ENCODE measurements at places on chromosomes 4 and X.

DNA sequence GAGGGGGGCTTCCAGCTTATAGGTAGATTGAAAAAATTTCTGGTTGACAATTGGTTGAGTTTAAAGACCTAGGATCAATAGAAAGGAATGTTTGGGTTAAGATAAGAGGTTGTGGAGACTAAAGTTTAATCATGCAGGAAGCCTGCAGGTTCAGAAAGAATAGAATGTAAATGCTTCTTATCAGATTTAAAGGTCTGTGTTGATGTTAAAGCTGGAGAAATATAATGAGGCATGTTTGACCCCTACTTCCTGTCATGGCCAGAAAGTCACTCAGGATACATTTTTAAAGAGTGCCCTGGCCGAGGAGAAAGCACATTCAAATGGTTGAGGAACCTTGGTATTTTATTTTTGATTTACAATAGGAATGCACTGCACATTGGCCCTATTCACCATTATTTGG, 3.9 kb upstream of the RRAGB start:
- DNase-seq, result no peak

DNA sequence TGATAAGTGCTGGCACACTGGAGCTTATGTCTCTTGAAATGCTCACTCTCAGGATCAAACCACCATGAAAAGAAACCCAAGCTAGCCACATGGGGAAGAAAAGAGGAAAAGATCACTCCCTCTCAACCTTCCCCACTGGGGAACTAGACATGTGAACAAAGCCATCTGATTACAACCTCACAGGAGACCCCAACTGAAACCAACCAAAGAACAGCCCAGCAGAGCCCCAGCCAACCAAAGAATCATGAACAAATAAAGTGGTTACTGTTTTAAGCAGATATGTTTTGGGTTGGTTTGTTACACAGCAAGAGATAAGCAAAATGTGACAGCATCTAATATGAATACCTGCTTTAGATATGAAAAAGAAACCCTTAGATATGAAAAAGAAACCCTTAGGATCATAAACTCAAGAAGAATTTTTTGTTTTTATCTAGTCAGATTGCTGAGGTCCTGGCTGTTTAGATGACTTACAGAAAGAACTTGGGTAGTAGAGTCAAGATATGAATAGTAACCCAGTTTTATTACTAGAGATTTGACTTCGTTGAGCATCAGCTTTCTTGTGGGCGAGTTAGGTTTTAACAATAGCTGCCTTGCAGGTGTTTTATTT, 23.7 kb upstream of the TLR7 start:
- no peak for DNase-seq

DNA sequence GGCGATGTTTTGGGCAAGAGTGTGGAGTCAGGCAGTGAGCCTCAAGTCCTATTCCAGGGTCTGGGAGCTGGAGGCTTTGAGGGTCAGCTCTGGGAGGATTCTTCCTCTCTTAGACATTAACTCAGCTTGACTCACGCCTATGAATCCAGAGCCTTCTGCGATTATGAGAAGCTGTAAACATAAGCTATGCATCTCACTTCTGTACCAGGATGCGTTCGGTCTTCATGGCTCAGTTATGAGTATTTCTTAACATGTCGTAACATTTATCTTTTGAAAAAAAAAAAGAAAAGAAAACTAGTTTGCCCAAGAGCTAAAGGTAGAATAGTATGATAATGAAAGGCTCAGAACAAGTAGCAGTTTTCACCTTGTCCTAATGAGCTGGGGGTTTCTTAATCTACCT, 4.6 kb downstream of the SHROOM2 start:
- DNase-seq, result no peak

DNA sequence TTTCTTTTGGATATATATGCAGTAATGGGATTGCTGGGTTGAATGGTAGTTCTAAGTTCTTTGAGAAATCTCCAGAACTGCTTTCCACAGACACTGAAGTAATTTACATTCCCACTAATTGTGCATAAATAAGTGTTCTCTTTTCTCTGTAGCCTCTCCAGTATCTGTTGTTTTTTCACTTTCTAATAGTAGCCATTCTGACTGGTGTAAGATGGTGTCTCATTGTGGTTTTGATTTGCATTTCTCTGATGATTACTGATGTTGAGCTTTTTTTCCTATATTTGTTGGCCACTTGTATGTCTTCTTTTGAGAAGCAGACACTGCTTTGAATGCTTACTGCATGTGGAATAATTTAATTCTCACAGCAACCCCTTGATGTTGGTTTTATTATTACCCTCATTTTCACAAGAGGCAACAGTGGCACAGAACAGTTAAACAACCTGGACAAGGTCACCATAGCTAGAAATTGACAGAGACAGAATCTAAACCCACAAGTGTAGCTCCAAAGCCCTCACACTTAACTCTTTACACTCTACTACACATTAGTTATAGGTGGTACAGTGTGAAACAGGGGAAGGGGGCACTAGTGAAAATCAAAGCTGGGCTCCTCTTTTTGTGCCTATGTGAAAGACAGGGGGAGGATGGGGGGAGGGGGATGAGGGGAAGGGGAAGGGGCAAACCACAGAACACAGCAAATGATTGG, 96.1 kb downstream of the REELD1 start:
- no peak for DNase-seq

- DNase-seq, result no peak
Observed at GRCh38 chr4:175252642-175253041, 334.5 kb downstream of the ADAM29 start.

DNA sequence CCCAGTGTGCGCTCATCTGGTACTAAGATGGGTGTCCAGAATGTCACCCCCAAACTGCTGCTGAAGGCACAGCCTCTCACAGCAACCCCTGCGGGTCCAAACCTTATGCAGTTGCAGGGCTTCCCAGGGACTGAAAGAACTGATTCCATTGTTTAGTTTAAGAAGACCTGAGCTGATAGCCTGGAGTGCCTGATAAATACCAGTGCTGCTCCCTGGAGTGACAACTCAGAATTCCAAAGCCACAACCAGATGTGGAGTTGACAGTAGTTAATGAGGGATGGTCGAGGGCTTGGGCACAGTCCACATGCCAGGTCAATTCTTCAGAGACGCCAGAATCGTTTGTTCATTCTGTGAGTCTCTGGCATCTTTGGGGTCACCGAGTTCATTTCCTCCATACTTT, 71.2 kb downstream of the LNX1 start:
- no peak for DNase-seq

GRCh38 chr4:152921284-152921683, 14.8 kb upstream of the FHDC1 start:
- DNase-seq, result no peak

DNA sequence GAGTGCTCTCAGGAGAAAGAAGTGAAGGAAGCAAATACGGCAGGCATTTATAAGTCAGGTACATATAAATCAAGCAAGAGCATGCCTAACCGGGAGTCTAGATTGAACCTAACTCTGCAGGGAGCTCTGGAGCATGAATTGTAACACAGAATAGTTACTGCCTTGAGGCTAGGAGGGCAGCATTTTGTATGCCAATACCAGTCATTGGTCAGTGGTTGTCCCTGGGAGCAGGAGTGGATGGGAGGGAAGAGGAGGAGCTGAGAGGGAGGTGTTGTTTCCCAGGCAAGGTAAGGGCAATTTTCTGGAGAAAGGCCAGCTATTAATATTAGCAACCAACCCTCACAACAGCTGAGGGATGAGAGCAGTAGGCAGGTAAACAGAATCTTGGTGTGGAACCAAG, 224.7 kb upstream of the DCAF8L1 start:
- DNase-seq, result no peak

GRCh38 chrX:72124540-72125201, 7.0 kb downstream of the RTL5 start:
- DNase-seq, result no peak

- DNase-seq, result no peak
Observed at GRCh38 chr4:15765910-15766697, 12.0 kb upstream of the CD38 start.

DNA sequence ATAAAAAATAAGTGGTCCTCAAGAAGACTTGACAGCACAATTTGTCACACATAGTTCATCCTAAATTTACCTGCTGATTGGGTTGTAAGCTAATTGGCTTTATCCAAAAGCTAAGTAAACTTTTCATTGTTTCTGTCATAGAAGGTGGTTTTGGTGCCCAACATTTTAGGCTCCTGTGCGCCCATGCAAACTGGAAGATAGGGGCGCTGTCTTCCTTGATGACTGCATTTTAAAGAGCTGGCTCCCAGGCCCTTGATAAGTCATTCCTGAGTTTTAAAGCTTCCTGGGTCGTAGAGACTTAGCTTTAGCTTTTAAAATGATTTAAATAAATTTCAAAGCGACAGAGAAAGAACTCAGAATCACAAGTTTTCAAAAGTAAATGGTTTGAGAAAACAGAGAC, 625.4 kb upstream of the GALNT7 start:
- DNase-seq, result no peak

DNA sequence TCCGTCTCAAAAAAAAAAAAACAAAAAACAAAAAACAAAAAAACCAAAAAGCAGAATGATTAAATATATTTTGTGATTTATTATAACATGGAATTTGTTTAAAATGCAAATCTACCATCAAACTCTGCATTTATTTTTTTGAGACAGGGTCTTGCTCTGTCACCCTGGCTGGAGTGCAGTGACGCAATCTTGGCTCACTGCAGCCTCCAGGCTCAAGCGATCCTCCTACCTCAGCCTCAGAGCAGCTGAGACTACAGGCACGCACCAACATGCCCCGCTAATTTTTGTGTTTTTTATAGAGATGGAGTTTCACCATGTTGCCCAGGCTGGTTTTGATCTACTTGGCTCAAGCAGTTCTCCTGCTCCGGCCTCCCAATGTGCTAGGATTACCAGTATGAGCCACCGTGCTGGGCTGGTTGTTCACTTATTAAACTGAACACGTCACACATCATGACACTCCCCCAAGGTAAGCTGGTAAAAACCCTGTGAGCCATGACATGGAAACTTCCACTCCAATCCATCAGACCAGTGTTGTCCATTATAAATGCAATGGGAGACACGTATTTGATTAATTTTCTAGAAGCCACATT, 45.7 kb downstream of the RBM47 start:
- no peak for DNase-seq

DNA sequence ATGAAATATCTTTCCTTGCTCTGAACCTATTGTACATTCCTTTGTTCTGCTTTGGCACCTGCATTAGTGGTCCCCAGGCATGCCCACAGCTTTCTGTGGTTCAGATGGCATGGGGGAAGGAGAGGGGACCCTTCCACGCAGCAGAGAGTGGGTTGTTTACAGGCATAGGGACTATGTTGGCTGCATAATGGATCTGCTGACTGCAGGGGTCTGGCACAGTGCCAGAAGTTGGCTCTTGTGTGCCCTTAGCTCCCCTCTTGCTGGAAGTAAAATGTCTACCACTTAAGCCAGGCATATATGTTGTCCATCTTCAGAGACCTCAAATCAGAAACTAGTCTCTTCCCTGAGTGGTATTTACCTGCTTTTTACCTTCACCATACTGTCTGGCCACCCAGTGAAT, 651.9 kb upstream of the PCDH7 start:
- DNase-seq, result no peak

- peak; percentile 49 for DNase-seq
Observed at GRCh38 chrX:119757979-119758730, at the start of gene SOWAHD. SOWAHD (plus strand) TSS chrX:119758588; CDS start chrX:119758668, 80 bp downstream.

DNA sequence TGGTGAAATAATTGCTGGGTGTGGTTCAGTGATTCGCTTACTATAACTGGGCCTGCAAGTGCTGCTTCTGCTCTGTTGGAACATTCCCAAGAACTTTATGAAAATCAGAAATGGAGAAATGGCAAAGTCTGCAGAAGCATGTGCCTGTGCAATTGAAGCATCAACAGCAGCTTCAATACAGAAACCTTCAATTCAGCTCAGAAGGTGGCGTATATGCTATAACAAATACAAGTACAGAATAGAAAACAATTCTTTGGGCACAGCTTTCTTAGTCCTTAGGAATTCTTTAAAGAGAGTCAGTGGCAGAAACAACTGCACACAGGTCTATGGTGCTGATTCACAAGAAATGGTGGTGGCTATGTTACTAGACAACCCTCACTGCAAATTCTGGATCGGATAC, 18.0 kb upstream of the PDHA2 start:
- no peak for DNase-seq

GRCh38 chrX:103913356-103914020, 48.9 kb upstream of the TMSB15B start:
- DNase-seq, result no peak

GRCh38 chrX:56519642-56520041, 43.8 kb upstream of the UBQLN2 start:
- DNase-seq, result no peak
